CD4-positive, alpha-beta memory T cell (primary cell): ENCODE measurements at places on chromosomes 16 and 17. TPM values are rescaled to one million over a fixed set of nuclear protein-coding genes. Genes with fewer than 3 reads are reported as not detected.

DNA sequence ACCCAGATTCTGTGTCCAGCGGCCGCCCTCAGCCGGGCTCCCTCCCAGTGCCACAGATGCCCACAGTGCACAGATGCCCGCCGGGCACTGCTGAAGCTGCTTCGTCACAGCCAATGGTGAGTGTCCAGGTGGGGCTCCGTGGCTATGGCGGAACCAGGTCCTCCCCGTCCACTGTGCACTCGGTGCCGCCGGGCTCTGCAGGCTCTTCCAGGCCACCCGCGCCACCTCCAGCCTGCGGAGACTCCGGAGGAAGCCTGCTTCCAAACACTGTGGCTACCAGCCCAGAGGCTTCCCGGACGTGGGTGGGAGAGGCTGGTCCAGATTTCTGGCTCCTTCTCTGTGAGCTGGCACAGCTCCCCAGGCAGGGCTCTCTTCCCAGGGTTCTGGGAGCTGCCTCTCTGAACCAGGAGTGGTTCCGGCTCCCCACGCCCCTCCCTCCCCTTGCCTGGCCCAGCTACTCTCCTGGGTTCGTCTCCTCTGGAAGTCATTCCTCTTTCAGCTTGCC lies 2.8 kb upstream of the PYCR1 start:
- H3K4me3 ChIP-seq: no peak overlapping the region
- peaks cover 9% of the 10 kb centered on the region for H3K4me1 ChIP-seq
- H3K27me3 ChIP-seq: no peaks in the 10 kb centered on the region
- H3K36me3 ChIP-seq: no peaks in the 10 kb centered on the region
- no peak for DNase-seq

Gene MLX
- 73.3 TPM for total RNA-seq

Gene MYH3
- 8.6 TPM for total RNA-seq

Gene NT5C
- 46.6 TPM for total RNA-seq

DNA sequence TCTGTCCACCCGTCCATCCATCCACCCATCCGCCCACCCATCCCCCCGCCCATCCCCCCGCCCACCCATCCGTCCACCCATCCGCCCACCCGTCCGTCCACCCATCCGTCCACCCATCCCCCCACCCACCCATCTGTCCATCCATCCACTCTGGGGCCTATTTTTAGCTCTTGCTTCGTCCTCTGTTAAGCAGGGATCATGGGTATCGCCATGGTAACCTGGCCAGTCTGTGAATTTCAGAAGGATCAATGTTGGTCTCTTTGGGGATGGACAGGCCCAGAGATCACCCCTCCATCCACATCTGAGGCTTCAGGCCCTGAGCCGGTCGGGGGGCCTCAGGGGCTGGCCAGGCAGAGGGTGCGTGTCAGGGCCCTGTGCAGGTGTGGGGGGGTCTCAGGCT lies 15.2 kb upstream of the DPEP1 start:
- no peak overlapping the region for H3K4me3 ChIP-seq
- H3K36me3 ChIP-seq: no peaks in the 10 kb centered on the region
- no peak for DNase-seq
- H3K4me1 ChIP-seq: peaks cover 32% of the 10 kb centered on the region
- no peaks in the 10 kb centered on the region for H3K27me3 ChIP-seq
- no peak overlapping the region for H3K27ac ChIP-seq

GRCh38 chr17:15998031-15998562 lies 1.4 kb downstream of the ZSWIM7 start:
- H3K4me1 ChIP-seq: peaks cover 28% of the 10 kb centered on the region
- no peak for DNase-seq
- no peak overlapping the region for H3K27ac ChIP-seq
- peaks cover 18% of the 10 kb centered on the region for H3K36me3 ChIP-seq
- H3K27me3 ChIP-seq: no peaks in the 10 kb centered on the region

GRCh38 chr17:43905985-43906852 lies 1.1 kb downstream of the MPP2 start:
- peak overlapping the region; percentile 65 for H3K4me3 ChIP-seq
- no peaks in the 10 kb centered on the region for H3K36me3 ChIP-seq
- peaks cover 27% of the 10 kb centered on the region for H3K4me1 ChIP-seq
- peak; percentile 24 for DNase-seq
- H3K27me3 ChIP-seq: peaks cover 12% of the 10 kb centered on the region

- no peaks in the 10 kb centered on the region for H3K4me1 ChIP-seq
- H3K27ac ChIP-seq: no peak overlapping the region
- H3K36me3 ChIP-seq: no peaks in the 10 kb centered on the region
- no peak overlapping the region for H3K4me3 ChIP-seq
- no peak for DNase-seq
Observed at GRCh38 chr17:512926-513325, 160.3 kb upstream of the RPH3AL start.

GRCh38 chr17:78687944-78688343 lies 94.1 kb downstream of the CYTH1 start:
- H3K4me1 ChIP-seq: no peaks in the 10 kb centered on the region
- no peak for DNase-seq
- H3K36me3 ChIP-seq: peaks cover 79% of the 10 kb centered on the region
- H3K4me3 ChIP-seq: no peak overlapping the region

GRCh38 chr16:2039274-2040031 lies 8.2 kb downstream of the NTHL1 start:
- no peak for DNase-seq
- H3K27me3 ChIP-seq: no peaks in the 10 kb centered on the region

Gene PIGL
- total RNA-seq: 71.0 TPM

DNA sequence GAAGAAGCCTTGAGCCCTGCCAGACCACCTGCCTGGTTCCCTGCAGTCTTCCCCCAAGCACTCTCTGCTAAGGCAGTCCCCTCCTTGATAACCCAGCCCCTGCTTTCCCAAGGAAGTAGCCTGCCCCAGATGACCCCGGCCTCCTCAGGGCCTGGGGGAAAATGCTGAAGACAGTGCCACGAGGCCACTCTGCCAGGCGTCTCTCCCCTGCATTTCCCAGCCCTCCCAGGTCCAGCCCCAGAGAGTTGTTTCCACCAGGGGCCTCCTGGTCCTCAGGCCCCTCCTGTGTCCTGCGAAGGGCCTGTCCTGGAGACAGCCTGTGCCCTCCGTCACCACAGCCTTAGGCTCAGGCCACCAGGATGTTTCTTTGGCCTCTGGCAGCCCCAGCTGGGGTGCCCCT lies 96.4 kb downstream of the CCDC182 start:
- no peaks in the 10 kb centered on the region for H3K4me1 ChIP-seq
- H3K27me3 ChIP-seq: no peaks in the 10 kb centered on the region
- H3K36me3 ChIP-seq: no peaks in the 10 kb centered on the region
- H3K27ac ChIP-seq: no peak overlapping the region
- H3K4me3 ChIP-seq: no peak overlapping the region
- no peak for DNase-seq

Gene ST6GALNAC2
- 3.6 TPM for total RNA-seq

DNA sequence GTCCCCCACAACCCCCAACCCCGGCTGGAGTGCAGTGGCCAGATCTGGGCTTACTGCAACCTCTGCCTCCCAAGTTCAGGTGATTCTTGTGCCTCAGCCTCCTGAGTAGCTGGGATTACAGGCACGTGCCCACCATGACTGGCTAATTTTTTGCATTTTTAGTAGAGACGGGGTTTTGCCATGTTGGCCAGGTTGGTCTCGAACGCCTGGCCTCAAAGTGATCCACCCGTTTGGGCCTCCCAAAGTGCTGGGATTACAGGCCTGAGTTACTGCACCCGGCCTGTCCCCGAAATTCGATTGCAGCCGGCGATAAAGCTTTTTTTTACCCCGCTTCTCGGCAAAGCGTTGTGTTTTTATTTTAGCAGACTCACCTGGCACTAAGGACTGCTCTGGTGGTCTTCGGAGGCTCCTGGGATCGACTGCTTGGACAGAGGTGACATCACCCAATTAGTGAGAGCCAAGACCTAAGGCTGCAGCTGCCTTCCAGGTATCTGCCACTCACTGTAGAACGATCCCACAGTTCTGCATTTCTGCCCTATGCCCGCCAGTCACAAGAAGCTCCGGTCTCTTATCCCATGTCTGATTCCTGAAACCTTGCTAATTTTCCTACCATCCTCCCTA lies 82.2 kb upstream of the ARL4D start:
- no peak overlapping the region for H3K27ac ChIP-seq
- H3K36me3 ChIP-seq: no peaks in the 10 kb centered on the region
- peak; percentile 20 for DNase-seq
- no peaks in the 10 kb centered on the region for H3K27me3 ChIP-seq
- no peak overlapping the region for H3K4me3 ChIP-seq
- no peaks in the 10 kb centered on the region for H3K4me1 ChIP-seq

DNA sequence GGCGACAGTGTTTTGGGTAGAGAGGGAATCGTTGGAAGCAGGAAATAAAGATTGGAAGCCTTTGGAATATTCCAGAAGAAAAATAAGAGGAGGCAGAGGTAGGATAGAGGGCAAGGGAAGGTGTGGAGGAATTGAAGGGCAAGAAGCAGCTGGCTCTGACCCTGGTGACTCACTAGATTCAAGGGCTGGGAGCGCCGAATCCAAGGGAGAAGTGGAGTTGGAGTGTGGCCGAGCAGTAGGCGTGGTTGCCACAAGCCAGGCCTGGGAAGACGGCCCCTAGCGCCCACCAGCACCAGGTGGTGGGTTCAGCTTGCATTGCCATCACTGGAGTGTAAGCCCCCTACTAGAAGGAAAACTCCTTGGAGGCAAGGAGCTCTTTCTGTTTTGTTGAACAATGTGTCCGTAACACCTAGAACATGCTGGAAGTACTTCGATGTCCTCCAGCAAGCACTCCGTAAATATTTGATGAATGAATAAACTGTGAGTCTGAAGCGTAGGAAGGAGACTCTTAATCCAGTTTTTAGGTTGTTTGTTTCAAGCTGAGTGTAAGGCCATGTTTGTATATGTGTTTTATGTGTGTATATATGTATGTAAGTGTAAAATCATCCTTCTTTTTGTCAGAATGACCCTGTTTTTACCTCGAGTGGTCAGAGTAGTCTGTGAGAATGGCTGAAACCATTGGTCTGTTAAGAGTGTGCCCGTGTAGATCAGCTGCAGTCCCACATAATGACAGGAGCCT lies 139.5 kb downstream of the CMIP start:
- H3K36me3 ChIP-seq: no peaks in the 10 kb centered on the region
- no peaks in the 10 kb centered on the region for H3K4me1 ChIP-seq
- no peak overlapping the region for H3K27ac ChIP-seq
- DNase-seq: no peak

GRCh38 chr17:36755586-36755985 lies 154.2 kb downstream of the MRM1 start:
- H3K27ac ChIP-seq: no peak overlapping the region
- no peaks in the 10 kb centered on the region for H3K27me3 ChIP-seq
- H3K36me3 ChIP-seq: no peaks in the 10 kb centered on the region
- no peaks in the 10 kb centered on the region for H3K4me1 ChIP-seq
- H3K4me3 ChIP-seq: no peak overlapping the region
- DNase-seq: no peak

DNA sequence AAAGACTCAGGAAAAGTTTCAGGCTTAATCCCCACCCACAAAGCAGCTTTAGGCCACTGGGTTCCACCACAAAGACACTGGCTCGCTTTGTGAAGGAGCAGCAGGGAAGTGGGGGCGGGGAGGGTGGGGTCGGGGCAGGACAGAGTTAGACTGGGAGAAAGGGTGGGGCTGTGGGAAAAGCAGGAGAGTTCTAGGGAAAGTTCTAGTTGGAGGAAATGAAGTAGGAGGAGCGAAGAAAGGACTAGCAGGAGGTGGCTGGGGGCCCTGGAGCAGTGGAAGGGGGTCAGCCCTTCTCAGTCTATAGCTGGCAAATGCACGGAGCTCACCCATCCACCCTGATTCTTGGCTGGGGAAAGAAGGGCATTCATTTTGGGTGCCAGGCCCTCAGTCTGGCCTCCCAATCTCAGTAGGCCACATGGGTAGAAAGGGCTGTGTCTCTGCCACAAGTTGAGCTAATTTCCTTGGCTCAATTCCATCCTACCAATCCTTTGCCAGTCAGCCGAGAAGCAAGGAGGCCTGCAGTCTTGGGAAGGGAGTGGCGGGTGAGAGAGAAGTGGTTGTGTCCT lies 4.6 kb downstream of the INPP5K start:
- H3K4me3 ChIP-seq: no peak overlapping the region
- H3K4me1 ChIP-seq: peaks cover 18% of the 10 kb centered on the region
- H3K27ac ChIP-seq: no peak overlapping the region
- no peak for DNase-seq
- no peaks in the 10 kb centered on the region for H3K27me3 ChIP-seq
- peaks cover 52% of the 10 kb centered on the region for H3K36me3 ChIP-seq

Gene CD300H
- total RNA-seq: not detected

DNA sequence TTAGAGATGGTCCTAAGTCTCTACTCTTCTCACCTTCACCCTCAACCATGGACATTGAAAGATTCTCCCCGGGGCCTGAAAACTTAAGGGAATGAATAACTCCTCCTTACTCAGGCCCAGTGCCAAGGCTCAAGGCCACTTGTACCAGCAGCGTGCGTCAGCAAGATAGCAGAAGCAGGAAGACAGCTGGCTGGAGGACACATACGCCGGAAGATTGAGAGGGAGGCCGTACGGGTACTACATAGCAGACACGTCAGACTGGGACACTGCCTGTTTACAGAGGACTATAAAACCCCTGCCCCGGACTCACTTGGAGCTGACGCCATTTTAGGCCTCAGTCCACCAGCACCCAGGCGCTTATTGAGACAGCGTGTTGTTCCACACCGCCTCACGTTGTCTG lies 75.8 kb upstream of the MED13 start:
- H3K4me1 ChIP-seq: no peaks in the 10 kb centered on the region
- no peaks in the 10 kb centered on the region for H3K27me3 ChIP-seq
- H3K4me3 ChIP-seq: no peak overlapping the region
- DNase-seq: no peak

DNA sequence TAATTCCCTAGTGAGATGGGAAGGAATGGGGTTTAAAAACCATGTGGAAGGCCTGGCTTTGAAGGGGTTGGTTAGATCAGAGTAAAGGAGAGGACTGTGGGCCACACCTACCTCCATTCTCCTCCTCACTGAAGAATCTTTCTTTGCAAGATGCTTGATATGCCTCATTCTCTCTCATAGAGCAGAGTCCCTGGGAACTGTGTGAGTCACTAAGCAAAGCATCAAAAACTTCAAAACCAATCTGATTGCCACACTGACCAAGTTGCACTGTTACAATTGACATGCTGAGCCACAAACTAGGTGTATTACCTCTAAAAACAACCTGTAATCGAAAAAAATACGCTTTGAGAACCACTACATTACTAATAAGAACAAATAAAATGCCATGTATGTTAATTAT lies 2.0 kb downstream of the TUBD1 start:
- H3K4me1 ChIP-seq: peaks cover 34% of the 10 kb centered on the region
- H3K27ac ChIP-seq: no peak overlapping the region
